SK-N-SH (cell line): ENCODE measurements at places on chromosomes 2 and 18. TPM values are rescaled to one million over a fixed set of nuclear protein-coding genes. Genes with fewer than 3 reads are reported as not detected.

The RABL2A gene
- 26.4 and 30.3 TPM in 2 replicates for polyA plus RNA-seq

The FNDC4 gene
- 26.5 and 27.0 TPM in 2 replicates for polyA plus RNA-seq

The KCNJ3 gene
- polyA plus RNA-seq, result not detected in 2 replicates

The LYG2 gene
- polyA plus RNA-seq, result not detected in 2 replicates

The RAX gene
- polyA plus RNA-seq, result not detected in 2 replicates

The MALL gene
- polyA plus RNA-seq, result 1.7 and 5.2 TPM in 2 replicates

The C1QL2 gene
- not detected in 2 replicates for polyA plus RNA-seq

The RAMP1 gene
- 21.2 and 27.9 TPM in 2 replicates for polyA plus RNA-seq

The HOXD4 gene
- polyA plus RNA-seq, result 1.0 and 1.6 TPM in 2 replicates

The SLC16A14 gene
- 0.73 and 0.90 TPM in 2 replicates for polyA plus RNA-seq

The KIF1A gene
- polyA plus RNA-seq, result 0.21 and 0.32 TPM in 2 replicates

GRCh38 chr2:212766921-212767320 is 228.3 kb upstream of the ERBB4 start:
- DNase-seq, result no peak

DNA sequence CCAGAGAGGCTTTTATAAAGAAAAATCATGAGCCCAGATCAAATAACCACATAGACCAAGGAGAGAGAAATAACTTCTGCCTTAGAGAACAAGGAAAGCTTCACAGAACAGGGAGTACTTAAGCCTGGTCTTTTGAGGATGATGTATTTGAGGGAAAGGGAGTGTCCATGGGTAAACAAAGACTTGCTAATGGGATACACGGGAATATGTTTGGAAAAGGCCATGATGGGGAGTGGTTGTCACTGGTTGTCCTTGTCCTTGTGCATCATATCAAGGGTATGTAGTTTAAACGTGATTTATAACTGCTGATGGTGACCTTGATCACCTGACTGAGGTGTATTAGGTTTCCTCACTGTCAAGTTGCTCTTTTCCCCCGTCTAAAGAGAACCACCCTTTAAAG is 169.9 kb downstream of the FAM210A start:
- no peak for DNase-seq

DNA sequence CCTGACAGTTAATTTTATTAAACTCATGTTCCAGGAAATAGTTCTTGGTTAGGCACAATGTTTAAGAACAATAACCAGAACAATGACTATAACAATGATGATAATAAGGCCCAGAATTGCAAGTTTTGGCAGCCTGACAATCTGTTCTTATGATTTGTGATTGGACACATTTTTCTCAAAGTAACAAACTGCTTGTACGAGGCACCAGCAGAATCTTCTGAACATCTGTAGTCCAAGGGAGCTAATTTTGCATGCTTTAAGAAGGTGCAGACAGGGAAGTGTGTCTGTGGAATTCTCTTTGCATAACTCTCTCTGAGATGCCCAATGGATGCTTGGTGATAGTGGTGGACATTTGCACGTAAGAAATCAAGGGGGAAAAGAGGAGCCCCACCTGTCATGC is 709.3 kb downstream of the SLC4A3 start:
- no peak for DNase-seq

GRCh38 chr2:73021371-73022010 is 50.0 kb downstream of the SFXN5 start:
- DNase-seq, result no peak

- DNase-seq, result peak; percentile 21
These were observed 1.7 kb downstream of the RTN4 start for GRCh38 chr2:55048508-55049042.

GRCh38 chr18:38520786-38521185 is 955.2 kb upstream of the CELF4 start:
- no peak for DNase-seq

GRCh38 chr2:199739413-199740110 is 111.4 kb downstream of the FTCDNL1 start:
- peak; percentile 56 for DNase-seq

DNA sequence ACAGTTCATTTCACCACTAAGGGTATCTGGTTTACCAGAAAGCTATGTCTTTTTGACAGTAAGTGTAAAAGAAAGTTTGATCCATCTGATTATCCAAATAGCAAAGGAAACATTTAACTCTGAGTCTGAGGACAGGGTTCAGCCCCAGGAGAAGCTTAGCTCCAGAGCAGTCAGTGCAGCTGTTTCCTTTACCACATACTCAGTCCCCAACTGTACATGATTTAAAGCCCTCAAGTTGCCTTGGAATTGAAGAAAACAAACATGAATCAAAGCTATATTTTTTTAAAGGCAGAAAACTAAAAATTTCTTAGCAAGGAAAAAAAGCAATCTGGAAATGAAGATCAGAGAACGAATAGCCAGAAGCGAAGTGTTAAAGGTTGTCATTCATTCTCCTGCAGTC is 746.0 kb downstream of the METTL4 start:
- no peak for DNase-seq

- DNase-seq, result no peak
These were observed 43.6 kb upstream of the AGPS start for GRCh38 chr2:177348733-177349693.

- no peak for DNase-seq
These were observed 247.1 kb upstream of the NT5C1B start for GRCh38 chr2:18836436-18836835.

GRCh38 chr2:226556050-226556449 is 243.6 kb downstream of the IRS1 start:
- DNase-seq, result no peak

DNA sequence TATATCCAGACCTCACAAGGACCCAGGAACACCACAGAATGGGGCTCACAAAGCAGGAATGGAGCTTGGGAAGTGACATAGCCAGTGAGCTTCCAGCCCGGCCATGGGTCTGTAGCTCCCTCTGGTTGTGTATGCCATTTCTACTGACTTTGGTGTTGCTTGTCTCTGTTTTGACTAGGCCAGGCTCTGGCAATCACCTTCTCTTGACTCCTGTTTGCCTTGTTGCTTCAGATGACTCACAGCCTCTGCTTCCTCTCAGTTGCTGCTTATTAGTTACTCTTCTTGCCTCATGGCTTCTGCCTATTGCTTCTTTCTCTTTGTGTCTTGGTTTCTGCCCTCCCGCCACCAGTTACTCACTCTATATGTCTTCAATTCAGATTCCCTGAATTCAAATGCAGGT is 15.8 kb upstream of the IER3IP1 start:
- no peak for DNase-seq

- DNase-seq, result no peak
These were observed 279.5 kb upstream of the RAB6C start for GRCh38 chr2:129699781-129700573.

DNA sequence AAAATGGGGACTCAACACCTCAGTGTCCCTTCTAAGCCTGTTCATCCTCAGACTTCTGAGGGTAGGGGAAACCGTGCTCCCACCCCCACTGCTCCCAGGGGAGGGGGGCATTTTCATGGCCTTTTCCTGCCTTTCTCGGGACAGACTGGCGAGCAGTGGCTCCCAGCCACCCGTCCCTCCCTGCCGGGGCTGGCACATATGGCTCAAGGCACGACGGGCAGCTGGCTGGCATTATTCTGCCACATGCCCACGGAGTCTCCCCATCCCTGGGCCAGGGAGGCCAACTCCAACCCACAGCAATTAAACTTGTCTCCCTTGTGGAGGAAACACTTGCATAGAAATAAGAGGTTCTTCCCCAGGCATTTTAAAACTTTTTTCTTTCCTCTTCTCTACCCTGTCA is 148.5 kb upstream of the CBLN2 start:
- peak; percentile 48 for DNase-seq

- DNase-seq, result no peak
These were observed 157.9 kb upstream of the TTC39C start for GRCh38 chr18:23856466-23857163.

DNA sequence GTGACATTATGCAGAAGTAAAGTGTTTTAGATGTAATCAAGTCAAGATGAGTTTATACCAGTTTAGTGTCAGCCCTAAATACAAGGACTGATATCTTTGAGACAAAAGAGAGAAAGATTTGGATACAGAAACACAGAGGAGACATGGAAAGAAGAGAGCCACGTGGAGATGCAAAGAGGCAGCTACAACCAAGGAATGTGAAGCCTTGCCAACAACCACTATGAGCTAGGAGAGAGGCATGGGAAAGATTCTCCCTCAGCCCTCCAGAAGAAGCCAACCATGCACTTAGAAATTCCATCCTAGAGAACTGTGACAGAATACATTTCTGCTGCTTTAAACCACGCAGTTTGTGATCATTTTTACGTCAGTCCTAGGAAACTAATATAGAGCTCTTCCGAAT is 217.2 kb downstream of the DOK6 start:
- DNase-seq, result no peak

GRCh38 chr2:73594251-73594650 is 48.0 kb downstream of the NAT8 start:
- DNase-seq, result no peak

DNA sequence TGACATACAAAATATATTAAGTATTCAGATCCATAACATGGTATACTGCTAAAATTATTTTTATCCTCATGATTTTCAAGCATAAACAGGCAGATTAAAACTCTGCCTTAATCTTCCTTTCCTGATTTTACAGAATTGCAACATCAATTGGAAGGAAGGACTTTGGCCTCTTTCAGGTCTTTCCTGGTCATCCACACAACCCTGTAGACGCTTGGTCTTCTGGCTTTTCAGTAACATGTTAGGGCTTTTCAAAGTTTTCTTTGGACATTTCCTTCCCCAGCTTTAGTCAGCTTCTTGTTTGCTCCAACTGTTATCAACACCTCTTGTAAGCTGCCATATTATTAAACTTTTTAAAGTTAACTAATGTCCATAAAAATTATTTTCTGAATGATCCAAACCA is 1364.9 kb upstream of the NRXN1 start:
- no peak for DNase-seq

DNA sequence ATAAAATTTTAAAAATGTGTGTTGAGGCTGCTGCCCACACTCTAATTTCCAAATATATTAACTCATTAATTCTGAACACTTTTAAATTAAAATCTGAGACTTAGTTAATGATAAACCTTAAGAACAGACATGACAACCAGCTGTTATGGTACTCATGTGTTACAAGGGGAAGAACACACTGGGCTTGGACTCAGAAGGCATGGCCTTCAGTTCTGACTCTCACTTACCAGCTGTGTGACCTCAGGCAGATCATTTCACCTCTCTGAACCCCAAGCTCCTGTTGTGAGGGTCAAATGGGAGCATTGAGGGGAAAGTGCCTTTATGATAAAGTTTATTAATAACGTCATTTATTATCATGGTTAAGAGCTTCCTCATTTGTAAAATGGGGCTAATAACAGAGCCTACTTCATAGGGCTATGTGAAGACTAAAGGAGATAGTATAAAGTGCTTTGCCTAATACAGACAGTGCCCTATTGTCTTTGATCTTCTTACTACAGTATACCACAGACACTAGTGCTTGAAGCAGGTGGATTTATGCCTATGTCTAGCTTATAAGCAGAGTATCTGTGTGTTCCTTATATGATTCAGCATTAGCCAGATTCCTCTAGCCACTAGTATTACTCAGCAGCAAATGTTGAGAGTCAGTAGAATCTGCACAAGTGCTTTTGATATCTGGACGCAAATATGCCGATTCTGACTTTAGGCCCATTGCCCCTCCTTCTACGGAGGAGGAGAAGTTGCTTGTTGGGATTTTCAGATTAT is 99.6 kb downstream of the SGPP2 start:
- DNase-seq, result no peak

- no peak for DNase-seq
These were observed 265.6 kb downstream of the TMX3 start for GRCh38 chr18:68449292-68449691.

- no peak for DNase-seq
These were observed 499.8 kb upstream of the MEIS1 start for GRCh38 chr2:65934992-65935629.

DNA sequence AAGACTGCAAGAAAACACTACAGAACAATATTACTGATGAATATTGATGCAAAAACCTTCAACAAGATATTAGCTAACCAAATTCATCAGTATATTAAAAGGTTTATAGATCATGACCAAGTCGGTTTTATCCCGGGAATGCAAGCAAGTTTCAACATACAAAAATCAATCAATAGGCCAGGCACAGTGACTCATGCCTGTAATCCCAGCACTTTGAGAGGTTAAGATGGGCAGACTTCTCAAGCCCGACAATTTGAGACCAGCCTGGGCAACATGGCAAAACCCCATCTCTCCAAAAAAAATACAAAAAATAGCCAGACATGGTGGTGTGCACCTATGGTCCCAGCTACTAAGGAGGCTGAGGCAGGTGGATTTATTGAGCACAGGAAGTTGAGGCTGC is 82.9 kb downstream of the FSIP2 start:
- no peak for DNase-seq

DNA sequence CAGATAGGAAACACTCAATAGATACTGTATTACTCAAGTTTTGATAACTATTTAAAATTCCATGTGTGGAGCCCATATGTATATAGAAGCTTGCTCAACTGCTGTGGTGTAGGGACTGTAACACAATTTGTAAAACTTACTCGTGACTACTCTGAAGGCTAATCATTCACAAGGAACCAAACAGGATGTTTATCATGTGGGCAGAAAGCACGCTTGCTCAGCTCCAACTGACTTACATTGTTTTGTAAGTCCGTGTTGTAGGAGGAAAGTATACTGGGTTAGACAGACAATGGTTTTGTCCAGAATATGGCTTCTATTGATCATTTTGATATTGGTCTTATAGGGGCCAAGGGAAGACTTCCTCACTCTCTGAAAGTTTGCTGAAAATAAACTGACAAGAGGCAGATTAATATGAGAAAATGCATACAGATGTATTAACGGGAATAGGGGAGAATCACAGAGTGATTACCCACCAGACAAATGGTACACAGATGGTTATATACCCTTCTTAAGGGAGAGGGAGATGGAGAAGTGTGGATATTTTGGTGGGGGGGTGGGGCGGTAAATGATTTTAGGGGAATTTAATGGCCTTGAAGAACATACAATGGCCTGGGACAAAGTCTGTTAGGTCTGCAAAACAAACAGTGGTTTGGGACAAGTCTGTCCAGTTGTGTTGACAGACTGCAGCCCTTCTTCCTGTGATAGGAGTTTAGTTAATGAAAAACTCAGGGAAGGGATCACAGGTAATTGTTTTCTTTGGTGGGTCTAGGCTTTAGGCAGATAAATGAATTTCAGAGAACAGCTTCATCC is 259.3 kb upstream of the SP5 start:
- DNase-seq, result no peak

DNA sequence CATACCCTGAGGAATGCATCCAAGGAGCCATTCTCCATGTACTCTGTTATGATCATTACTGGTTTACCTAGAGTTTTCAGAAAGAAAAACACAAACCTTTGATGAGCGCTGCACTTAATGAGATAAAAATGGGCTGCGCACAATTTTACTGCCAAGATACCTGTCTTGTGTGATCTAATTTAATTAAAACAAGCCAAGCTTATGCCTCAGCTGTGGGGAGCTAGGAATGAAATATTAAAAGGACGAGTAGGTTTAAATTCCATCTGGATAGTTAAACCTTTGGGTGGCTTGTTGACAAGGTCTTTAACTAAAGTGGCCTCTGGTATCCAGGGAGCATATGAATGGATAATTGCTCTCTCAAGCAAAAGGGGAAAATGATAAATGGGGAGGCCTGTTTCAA is 135.0 kb downstream of the EPHA4 start:
- no peak for DNase-seq

DNA sequence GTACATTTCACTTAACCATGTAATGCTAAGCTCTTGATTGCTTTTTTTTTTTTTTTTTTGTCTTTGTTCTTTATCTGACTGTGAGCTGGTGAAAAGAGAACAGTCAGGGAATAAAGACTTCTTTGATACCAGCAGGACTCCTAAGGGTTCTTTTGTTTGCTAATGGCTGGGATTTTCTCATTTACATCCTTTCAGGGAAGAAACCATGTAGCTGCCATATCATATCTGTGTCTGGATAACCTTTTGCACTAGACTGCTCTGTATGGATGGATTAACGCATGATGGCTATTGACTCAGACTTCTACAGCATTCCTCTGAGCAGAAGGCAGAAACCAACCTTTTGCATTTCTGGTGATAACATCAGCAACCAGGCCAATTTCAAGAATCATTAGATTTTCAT is 504.0 kb downstream of the LRRTM4 start:
- DNase-seq, result no peak
